ENCODE measurements at places on chromosomes 12 and 14.

GRCh38 chr12:114850661-114851275, 166.8 kb upstream of the TBX3 start:
- DNase-seq, result no peak

- DNase-seq, result no peak
These were observed 31.1 kb upstream of the BEGAIN start for GRCh38 chr14:100618318-100618693.

- DNase-seq, result no peak
These were observed 15.0 kb upstream of the ARMH4 start for GRCh38 chr14:58167057-58167456.

DNA sequence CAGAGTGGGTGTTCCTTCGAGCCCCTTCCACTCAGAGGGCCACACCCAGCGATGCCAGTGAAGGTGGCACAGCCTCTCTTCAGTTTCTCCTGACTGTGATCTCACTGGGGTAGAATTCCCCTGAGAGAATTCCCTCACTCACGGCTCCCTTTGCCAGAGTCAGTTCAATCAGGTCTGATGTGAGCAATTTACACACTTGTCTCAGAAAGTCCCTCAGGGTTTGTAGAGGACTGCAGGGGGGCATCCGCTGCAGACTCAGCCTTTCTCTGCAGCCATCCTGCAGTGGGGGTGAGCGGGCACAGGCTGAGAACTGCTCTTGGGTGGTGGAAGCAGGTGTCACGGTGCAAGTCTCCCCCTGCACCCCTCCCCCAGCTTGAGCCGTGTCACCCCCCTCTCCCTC, 205.4 kb upstream of the PRMT8 start:
- no peak for DNase-seq

Measured in naive thymus-derived CD8-positive, alpha-beta T cell (primary cell).